ENCODE measurements at places on chromosomes 6 and 20.
A peak's percentile ranks its signal among the peaks of the same experiment; 100 is the strongest.

- peak; percentile 29 for DNase-seq
Observed at GRCh38 chr6:137341681-137342195, 122.6 kb upstream of the IFNGR1 start.

DNA sequence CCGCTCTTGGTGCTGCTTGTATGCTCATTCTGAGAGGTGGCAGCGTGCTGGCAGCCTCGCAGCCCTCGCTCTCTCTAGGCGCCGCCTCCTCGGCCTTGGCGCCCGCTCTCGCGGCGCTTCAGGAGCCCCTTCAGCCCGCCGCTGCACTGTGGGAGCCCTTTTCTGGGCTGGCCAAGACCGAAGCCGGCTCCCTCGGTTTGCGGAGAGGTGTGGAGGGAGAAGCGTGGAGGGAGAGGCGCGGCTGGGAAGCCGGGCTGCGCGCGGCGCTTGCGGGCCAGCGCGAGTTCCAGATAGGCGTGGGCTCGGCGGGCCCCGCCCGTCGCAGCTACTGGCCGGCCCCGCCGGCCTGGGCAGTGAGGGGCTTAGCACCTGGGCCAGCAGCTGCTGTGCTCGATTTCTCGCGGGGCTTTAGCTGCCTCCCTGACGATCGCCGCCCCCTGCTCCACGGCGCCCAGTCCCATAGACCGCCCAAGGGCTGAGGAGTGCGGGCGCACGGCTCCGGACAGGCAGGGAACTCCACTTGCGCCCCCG lies 19.5 kb upstream of the FAM8A1 start:
- DNase-seq, result peak; percentile 2

DNA sequence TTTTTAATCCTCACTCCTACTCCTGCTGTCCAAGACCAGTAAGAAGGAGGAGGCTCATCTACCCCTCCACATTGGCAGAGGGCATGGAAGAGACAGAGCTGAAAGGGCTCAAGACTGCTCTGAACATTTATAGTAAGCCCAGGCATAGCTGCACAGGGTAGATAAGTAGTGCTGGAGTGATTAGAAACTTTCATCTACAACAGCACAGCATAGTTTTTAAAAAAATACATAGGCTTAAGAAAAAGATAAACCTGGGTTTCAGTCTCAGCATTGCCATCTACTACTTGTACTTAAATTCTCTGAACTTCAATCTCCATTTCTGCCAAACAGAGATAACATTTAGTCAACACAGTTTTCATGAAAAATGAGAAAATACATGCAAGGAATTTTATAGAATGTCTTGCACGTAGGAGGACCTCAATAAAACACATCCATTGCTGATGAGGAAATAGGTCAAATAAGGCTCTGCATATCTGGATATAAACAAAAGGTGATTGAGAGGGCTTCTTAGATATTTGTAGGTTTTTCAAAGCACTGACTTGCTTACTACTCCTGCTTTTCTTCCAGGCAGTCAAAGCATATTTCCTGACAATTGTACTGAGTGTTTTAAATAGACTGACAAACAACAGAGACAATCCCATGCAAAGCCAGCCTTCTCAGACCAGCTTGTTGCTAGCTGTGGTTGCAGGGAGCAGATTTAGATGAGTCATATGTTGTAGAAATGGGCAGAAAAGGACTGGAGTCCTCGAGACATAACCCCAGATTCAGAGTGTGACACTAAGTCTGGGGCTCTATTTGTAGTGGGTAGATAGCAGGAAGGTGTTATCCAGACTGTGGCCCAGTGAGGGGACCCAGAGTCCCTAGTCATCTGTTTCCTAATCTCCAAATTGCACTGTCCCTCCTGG lies 107.4 kb upstream of the TAB2 start:
- no peak for DNase-seq

- no peak for DNase-seq
Observed at GRCh38 chr6:159700970-159701369, 7.9 kb upstream of the SOD2 start.

GRCh38 chr6:26157251-26158075 lies 70.2 kb downstream of the HFE start:
- peak; percentile 56 for DNase-seq

DNA sequence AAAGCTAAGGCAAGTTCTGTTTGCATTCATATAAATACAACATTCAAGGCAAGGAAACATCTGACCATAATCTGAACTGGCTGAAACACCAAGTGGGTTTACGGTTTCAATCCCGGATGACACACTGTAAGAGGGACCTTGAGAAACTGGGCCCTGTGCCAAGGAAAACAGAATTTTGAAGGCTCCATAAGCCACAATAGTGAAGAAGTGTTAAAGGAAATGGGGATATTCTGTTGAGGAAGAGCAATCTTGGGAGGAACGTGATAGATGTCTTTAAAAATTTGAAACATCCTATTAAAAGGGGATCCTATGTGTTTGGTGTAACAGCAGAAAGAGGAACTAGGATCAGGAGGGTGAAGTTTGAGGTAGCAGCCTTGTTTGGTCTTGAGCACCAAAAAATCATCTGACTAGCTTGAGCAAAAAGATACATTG lies 82.4 kb upstream of the TAB2 start:
- DNase-seq, result no peak

DNA sequence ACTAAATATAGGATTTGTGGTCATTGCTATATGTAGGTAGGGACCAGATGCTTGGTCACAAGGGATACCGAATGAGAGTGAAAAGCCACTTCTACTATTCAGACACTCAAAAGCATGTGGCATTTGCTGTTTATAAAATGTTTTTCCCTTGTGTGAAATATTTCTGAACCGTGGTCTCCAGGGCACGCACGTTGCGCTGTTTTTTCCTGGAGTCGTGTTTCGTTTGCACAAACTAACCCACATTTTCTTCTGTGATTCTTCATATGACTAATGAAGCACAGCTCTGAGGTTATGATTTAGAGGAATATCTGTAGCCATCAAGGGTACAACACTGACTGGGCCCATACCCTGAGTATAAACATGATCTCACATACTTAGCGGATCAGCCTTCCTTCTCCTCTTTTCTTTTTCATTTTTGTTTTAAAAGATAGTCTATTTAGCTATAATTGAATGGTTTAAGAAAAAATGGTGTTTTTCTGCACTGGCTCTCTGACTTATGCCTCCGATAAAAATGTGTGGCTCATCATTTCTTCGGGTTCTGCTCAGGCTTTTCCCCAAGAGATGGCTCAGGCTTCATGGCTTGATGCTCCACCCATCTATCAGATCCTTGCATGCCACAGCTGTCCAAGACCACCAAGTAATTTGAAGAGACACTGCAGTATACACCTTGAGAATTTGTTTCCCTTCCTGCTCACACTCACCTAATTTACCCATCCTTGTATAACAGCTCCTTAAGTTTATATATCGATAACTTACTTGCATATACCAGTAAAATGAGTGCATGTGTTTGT lies 59.9 kb upstream of the HBS1L start:
- peak; percentile 8 for DNase-seq

DNA sequence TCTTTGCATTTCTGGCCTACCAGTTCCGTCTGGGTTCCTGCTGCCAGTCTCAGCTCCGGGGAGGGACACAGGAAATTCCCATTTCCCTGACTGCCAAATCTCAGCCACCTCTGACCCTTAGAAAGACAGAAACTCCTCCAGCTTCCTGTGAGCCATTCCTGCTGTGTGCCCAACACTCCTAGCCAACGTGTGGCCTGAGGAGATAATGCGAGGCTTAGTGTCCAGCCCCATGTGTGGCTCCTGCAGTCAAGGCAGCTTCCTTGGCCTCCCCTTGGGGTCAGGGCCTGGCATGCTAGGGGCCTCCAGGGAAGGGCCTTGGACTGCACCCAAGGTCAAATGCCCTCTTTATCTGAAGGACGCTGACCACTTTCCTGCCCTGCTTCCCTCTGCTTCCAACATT lies 45.1 kb downstream of the MAFB start:
- no peak for DNase-seq

DNA sequence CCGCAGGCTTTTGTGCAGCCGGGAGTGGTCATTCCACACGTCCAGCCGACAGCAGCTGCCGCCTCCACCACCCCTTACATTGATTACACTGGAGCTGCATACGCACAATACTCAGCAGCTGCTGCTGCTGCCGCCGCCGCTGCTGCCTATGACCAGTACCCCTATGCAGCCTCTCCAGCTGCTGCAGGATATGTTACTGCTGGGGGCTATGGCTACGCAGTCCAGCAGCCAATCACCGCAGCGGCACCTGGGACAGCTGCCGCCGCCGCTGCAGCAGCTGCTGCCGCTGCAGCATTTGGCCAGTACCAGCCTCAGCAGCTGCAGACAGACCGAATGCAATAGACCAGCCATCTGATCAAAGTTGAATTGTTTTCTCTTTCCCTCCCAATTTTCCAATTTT lies 10.6 kb downstream of the RBM24 start:
- no peak for DNase-seq

DNA sequence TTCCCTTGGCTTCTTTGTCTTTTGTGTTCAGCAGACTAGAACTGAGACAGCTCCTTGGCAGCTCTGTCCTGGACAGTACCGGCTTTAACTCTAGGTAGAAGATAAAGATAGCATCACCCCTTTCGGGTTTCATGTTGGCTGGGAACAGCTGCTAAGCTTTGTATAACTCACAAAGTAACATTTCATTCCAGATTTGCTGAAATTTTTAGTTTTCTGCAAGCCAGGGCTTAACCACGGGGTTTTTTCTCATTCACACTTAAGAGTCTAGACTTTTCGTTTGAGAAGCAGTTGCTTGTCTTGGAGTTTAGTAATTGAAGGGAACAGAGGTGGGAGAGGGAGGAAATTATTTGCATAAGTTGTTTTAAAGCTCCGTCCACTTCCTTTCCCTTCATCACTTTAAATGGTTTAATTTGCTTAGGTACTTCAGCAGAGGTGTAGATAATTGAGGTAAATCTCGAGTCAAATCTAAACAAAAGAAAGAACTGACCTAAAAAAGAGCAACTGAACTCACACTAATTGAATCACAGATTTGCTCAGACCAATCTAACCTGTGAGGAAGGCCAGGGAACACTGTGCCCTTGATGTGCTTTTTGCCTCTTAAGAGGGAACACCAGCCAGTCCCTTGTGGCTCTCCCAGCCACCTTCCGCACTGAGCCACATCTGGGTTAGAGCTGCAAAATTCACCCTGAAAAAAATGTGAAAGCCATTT lies 48.3 kb downstream of the RREB1 start:
- no peak for DNase-seq

DNA sequence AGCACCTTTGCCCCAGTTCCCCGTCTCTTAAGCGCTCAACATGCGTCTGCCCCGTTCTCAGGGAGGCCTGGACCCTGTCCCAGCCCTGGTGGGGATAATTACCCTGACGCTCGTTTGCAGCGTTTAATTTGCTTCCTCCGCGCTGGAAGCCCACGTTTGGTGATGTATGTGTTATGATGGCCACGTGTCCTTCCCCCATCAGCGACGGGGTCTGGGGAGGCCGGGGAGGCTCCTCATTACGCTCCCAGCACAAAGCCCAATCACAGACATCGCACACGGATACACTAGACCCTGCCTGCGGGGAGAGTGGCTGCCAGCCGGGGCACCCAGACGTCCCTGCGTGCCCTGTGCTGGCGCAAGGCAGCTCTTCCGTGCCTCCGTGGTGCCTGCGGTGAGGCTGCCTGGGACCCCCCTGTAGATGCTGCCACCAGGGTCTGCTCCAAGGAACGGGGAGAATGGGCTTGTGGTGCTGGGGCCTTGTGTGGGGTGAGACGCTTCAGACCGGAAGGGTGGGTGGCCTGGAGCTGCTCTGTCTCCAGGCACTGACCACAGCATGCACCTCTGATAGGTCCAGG lies 10.2 kb upstream of the CHRNA4 start:
- no peak for DNase-seq

DNA sequence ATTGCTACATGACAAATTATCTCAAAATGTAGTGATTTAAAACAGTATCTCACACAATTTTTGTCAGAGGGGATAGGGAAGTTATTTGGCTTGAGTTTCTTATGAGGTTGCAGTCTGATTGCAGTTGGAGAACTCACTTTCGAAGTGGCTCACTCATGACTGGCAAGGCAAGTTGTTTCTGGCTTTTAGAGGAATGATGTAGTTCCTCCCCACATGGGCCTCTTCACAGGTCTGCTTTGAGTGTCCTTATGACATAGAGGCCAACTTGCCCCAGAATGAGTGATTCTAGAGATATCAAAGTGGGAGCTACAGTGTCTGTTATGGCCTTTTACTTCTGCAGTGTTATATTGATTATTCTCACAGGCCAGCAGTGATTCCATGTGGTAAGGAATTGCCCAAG lies 6.1 kb downstream of the DOP1A start:
- DNase-seq, result no peak
